ENCODE measurements at places on chromosomes 16 and 17.

DNA sequence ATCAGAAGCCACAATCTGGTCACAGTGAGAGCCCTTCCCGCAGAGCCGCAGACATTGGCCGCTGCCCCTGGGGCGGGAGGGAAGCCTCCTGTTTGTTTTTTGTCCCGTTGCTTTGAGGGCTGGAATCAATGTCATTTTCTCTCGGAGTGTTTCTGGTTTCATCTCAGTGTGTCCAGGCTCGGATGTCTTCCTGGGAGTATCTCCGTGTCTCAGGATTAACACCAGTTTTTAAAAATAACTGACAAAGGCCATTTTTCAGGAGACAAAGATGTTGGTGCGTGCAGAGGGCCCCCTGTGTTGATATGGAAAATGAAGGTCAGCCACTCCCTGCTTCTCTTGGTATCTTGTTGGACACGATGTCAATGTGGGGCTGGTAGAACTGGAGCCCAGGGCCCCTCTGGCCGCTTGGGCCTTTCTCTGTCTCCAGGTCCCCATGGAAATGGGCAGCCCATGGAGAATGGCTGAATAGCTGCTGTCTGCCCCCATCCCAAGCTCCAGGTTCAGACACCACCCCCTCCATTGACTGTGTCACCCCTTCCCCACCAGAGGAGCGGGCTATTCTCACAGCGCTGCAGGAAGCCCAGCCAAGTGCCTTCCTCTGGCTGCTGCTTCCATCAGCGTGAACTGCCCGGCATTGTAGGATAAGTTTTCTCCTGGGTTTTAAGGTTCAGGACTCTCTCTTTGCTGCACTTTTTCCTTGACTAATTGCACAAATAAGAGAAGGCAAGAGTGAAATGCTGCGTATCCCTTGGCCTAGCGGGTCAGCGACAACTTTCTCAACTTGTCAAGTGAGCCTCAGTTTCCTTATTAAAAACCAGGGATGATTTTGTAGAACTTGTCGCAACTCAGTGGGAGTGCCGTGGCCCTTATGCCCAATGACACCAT is 72.2 kb upstream of the METTL9 start:
- no peak for DNase-seq

- DNase-seq, result no peak
Measured at GRCh38 chr16:89693931-89694783, 7.3 kb downstream of the SPATA2L start.

- DNase-seq, result no peak
Measured at GRCh38 chr16:50747207-50747956, 5.5 kb downstream of the CYLD start.

DNA sequence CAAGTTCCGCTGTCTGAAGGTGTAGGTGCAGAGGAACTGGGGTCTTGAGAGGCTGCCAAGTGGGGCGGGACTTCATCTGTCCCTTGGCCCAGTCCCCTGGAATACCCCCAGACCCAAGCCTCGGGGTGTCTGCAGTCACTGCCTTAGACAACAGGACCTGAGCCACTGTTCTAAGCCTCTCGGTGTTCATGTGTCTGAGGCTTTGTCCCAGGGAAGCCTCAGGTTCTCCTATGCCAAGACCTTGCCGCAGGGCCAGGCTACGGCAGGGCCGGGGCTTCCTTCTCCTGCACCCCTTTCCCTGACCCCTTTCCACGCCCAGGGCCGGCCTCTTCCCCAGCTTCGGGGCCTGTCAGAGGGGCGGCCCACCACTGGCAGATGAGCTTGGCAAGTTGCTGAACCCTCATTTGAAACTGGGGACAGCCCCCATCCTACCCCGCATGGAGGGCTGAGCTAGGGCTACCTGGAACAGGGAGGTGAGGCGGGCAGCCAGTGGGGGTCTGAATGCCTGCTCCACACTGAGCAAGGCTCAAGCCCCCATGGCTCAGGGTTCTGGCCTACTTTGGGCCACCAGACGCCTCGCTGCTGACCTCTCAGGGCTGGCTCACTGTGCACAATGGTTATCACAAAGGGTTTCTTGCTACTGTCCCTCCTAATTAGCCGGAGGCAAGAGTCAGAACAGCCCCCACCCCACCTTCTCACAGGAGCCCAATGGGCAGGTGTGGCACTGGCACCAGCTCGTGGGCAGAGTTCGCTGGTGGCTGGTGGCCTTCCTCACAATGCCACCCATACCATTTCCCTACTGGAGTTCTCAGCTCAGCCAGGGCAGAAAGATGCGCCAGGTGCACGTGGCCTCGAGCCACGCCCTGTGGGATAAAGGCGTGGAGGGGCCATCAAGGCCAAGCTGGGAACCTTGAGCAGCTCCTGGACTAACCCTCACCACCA is 7.1 kb downstream of the LITAFD start:
- no peak for DNase-seq

GRCh38 chr17:12118617-12119016 is 97.9 kb downstream of the MAP2K4 start:
- DNase-seq, result no peak

- DNase-seq, result no peak
Measured at GRCh38 chr16:74601126-74601871, 5.6 kb downstream of the GLG1 start.

DNA sequence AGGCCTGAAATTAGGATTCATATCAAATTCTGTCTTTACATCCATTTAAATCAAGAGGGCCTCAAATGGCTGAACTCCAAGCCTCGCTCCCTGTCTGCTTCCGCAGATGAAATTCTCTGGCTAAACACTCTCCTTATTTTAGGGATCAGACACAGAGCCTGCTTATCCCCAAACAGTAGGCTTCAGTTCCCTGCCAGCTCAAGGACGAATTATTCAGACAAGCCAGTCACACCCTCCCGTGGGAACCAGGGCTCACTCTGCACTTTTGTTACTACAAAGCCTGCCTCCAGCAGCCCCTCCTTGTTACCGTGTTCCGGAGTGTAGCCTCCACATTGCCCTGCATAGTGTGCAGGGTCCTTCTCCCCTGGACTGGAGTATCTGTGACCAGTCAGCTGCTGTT is 46.6 kb upstream of the LCMT1 start:
- no peak for DNase-seq
